ENCODE measurements at places on chromosomes 2 and 18.

DNA sequence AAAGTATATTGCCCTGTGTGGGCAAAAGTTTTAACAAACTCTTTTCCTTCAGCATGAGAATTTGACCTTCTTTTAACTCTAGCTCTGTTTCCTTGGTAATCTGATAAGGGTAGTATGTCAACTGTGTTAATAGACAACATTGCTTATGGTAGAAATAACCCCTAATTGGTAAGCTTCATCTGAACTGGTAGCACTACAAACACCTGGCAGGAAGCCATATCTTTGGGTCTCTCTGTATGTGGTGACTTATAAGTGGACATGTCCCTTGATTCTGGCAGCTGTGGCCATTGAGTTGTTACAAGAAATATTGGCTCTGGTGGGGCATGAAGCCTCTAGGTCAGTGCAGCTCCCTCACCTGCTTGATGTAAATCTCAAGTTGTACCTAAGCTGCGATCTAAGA lies 46.9 kb downstream of the MBD5 start:
- DNase-seq: no peak

- DNase-seq: no peak
Observed at GRCh38 chr18:13246591-13246990, 28.0 kb downstream of the LDLRAD4 start.

- no peak for DNase-seq
Observed at GRCh38 chr2:153169609-153170008, 309.0 kb downstream of the RPRM start.

GRCh38 chr2:119440873-119441272 lies 9.2 kb downstream of the TMEM37 start:
- DNase-seq: no peak

DNA sequence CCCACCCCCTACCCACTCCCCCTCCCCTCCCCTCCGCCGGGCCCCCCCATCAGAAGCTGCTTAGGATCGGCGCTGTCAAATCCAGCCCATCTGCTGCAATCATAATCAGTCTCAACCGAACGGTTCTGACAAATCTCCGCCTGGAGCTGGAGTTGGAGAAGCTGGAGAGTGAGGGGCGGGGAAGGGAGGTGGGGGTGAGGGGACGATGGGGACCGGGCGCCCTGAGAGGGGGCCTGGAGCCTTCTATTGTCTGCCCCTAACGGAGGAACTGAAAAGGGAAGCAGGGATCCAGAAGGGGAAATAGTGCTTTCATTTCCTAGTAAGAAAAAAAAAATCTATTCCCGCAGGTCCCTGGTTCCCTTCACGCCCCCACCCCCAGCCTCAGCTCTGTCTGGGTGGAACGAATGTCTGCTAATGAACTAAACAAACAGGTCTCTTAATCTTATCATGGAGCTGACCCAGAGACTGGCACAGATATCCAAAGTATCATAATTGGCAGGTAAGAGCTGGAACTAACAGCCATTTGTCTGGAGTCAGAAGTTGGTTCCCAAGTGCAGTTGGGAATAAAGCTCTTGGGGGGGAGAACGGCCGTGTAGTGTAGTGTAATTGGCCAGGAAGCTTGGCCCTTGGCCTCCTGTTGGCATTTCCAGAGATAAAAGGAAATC lies 301.2 kb downstream of the NCKAP5 start:
- no peak for DNase-seq

DNA sequence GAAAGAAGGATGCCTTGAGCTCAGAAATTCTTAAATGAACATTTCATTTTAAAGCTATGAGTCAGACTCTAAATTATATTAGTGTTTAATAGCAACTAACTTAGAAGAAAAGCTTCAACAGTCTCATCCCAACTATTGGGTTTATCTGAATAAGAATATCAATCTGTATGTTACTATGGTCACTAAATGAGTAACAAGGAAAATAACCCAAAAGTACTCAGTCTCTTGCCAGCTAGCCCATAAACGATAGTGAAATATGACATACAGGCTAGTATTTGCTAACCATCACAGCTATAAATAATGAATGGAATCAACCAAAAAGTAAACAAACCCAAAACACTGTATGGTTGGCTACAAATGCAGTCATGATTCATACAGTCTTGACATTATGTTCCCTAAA lies 174.9 kb downstream of the RAB3GAP1 start:
- DNase-seq: no peak

DNA sequence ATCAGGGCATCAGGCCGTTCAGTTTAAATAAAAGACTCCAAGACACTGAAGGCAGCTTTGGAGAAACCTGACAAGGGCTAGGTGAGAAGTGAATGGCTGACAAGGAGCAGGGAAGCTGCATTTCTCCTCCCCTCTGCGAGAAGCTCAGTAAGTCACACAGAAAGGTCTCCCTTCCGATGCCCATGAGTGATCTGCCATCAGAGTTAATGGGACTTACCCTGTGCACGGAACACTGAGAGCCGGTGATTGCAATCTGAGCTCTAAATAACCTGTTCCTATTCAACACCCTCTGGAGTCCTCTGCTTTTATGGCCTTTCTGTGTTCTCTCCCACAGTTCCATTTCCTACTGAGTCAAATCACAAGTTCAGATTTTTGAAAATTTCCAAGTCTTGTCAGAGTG lies 322.2 kb upstream of the MYT1L start:
- DNase-seq: no peak

- no peak for DNase-seq
Observed at GRCh38 chr2:181948227-181948626, 37.4 kb upstream of the PPP1R1C start.

DNA sequence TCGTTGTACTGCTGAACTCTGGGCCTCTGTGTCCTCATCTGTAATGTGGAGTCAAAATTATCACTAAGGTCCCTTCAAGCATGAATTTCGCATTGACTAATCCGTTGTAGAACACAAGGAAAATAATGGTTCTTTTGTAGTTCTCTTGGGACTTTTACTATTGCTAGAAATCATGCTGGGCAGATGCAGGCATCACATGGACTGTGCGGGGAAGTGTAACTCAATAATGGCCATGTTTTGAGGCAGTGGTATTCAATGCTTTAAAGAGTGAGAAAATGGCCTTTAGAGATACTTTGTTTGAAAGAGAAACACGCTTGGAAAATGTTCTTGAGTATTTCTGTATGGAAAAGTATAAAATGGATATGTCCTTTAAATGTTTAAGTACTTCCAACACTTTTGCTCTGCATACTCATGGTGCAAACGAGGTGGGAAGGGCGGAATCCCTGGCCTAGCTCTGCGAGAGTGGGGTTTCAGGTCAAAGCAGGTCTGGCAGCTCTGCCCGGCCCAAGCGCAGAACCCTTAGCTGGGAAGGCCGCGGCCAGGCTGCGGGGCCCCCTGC lies 117.3 kb upstream of the MSTN start:
- peak; percentile 88 for DNase-seq

DNA sequence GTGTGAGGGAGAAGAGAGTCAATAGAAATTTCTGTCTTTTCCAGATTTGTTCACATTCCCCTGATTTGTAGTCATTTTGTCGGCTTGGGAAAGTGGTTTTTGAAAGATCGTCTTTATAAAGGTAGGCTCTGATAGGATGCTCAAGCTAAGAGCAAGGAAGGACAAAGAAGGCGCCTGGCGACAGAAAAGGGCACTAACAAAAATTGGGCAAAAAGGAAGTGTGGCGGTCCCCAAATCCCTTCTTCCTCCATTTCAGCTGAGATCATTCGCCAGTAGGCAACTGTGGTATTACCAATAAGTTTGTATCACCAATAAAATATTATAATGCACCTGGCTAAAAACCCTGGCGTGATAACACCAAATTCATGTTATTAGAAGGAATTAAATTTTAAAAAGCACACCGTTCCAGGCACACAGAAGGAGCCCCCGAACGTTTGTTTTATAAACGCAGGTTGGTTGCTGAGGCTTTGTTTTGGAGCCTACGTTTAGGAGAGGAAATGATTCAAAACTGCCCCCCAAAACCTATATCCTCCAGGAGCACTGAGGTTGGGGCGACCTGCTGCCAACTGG lies 756 bp upstream of the PTPN4 start:
- no peak for DNase-seq

- no peak for DNase-seq
Observed at GRCh38 chr18:57574866-57575265, 11.6 kb downstream of the FECH start.

GRCh38 chr2:231514951-231515297 lies 15.3 kb downstream of the NMUR1 start:
- no peak for DNase-seq

- DNase-seq: no peak
Observed at GRCh38 chr2:144300632-144301031, 219.3 kb downstream of the ZEB2 start.

- DNase-seq: no peak
Observed at GRCh38 chr2:36578343-36579296, 19.3 kb downstream of the FEZ2 start.

DNA sequence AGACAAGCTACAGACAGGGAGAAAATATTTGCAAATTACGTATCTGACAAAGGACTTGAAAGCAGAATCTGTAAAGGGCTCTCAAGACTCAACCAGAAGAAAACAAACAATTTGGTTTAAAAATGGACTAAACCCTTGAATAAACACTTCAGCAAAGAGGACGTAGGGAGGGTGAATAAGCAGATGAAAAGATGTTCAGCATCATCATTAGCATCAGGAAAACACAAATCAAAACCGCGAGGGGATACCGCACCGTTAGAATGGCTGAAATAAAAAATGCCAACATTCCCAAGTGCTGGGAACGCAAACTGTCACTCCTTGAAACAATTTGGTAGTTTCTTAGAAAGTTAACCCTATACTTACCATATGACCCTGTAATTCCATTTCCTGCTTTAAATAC lies 136.7 kb downstream of the MBP start:
- DNase-seq: no peak

DNA sequence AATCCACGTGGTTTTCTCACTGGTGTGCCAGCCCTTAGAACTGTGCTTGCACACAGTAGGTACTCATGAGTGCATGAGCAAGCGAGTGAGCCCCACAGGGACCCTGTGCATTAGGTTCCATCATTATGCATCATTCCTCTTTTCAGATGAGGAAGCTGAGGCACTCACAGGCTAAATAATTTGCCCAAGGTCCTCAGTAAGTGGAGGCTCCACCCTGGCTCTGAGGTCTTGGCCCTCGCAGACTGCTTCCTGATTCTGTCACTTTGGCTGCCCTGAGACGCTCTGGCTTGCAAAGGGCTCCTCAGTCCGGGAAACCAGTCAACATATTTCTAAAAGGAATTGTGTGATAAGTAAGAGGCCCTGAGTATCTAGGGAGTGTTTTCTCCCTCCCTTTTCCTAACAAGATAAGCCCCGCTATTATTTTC lies 71.7 kb downstream of the IL1R2 start:
- no peak for DNase-seq

DNA sequence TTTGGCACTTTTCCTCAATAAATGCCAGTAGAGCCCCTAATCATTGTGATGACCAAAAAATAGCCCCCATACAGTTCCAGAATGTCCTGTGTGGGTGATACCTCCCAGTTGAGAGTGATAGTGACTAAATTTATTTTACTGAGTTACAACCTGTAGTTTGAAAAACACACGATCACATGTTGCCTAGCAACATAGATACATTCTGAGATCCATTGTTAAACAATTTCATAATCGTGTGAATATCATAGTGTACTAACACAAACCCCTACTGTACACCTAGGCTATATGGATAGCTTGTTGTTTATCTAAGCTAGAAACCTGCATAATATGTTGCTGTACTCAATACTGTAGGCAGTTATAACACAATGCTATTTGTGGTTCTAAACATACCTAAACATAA lies 30.6 kb downstream of the KCMF1 start:
- no peak for DNase-seq

Measured in globus pallidus (tissue), 1 donor.